CD4-positive, alpha-beta T cell treated with Interleukin-1 beta for 1 hour (primary cell): ENCODE measurements at places on chromosomes 2 and 18.

- DNase-seq = peak; percentile 71
Observed at GRCh38 chr2:24920098-24920808, at the start of gene ADCY3. TSS of gene ADCY3 (minus strand) at chr2:24920237. CDS start at chr2:24918987, 1,250 bp downstream.

DNA sequence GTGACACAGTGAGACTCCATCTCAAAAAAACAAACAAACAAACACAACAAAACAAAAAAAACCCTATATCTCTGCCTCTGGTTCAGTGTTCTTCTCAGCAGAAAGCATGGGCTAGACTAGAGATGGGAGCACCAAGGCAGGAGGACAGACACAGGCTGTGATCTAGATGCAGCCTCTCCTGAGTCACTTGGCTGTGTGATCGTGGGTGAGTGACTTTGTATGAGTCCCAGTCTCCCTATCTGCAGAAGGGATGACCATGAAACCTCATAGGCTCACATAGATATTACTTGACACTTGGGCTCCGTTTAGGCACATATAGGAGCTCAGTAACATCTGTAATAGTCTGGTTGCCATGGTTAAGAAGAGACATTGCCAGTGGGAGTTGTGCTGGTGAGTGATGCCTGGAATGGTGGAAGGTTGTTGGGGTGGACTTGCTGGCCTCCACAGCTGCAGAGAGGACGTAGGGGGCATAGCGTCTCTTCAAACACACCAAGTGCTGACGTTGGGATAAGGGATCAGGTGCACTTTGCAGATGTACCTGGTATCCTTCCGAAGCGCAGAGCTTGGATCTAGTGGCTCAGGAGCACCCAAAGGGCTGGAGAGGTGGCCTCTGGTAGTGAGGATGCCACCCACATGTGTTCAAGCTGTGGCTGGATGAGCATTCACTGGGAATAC is 318.9 kb upstream of the HS6ST1 start:
- DNase-seq = no peak

GRCh38 chr18:80250740-80251364 is 3.5 kb upstream of the PARD6G start:
- no peak for DNase-seq

DNA sequence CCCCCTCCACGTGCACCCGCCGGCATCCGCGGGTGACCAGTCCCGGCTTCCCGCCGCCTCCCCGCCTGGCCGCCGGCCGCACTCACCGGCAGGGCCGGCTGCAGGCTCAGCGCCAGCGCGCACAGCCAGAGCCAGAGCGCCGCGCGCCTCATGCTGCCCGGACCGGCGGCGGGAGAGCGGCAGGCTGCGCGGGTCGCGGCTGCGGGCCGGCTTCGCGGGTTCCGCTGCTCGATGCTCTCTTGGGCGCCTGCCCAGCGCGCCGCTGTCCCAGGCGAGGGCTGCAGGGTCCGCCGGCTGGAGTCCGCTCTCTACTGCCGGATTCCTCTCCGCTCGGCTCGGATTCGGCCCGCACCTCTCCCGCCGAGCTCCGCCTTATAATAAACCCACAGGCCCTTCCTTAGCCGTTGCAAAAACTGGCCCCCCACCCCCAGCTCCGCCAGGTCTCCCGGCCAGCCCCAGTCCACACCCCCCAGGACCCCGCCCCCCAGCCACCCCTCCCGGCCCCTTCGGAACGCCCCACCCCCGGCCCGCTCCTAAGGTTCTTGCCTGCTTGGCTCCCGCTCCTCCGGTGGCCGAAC is at the start of gene SDC1:
SDC1 (minus strand) TSS at position 415 of the 578 bp plus-strand sequence; CDS start at position 152, 263 bp downstream.
- no peak for DNase-seq

DNA sequence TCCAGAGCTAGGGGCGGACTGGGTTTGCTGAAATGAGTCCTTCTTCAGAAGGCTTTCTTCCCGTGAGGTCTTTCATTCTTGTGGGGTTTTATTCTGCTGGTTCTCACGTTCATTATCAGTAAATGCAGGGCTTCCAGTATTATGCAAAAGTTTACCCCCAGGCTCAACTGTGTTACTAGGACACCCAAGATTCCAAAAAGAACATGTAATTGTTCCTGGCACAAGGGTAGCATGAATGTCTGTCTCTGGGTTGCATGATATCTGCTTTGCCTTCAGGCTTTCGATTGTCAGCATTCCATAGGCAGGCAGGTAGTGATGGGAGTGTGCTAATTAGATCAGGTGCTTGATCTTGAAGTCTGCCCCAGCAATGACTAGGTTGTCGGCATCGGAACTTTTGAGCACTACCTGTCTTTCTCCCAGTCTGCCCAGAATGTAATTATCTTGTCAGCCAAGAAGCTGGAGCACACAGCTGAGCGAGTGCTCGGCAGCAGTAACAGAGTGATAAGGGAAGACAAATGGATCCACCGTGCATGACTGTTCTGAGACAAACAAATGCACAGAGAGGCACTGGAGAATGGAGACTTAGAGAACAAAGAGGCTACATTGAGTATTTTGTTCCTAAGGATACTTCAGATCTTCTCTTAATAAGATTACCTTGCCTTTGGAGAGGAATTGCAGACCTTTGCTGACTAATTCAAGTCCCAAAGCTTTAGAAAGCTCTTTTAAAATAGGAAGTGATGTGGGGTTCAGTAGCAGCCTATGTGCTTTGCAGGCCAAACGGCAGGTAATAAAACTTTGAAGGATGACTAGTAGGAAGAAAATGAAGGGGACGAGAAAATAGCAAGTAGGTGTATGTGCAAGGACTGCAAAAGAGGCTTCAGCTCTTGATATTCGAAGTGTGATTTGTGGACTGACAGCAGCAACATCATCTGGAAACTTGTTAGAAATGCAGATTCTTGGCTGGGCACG is 41.9 kb downstream of the ITGB6 start:
- DNase-seq = no peak

DNA sequence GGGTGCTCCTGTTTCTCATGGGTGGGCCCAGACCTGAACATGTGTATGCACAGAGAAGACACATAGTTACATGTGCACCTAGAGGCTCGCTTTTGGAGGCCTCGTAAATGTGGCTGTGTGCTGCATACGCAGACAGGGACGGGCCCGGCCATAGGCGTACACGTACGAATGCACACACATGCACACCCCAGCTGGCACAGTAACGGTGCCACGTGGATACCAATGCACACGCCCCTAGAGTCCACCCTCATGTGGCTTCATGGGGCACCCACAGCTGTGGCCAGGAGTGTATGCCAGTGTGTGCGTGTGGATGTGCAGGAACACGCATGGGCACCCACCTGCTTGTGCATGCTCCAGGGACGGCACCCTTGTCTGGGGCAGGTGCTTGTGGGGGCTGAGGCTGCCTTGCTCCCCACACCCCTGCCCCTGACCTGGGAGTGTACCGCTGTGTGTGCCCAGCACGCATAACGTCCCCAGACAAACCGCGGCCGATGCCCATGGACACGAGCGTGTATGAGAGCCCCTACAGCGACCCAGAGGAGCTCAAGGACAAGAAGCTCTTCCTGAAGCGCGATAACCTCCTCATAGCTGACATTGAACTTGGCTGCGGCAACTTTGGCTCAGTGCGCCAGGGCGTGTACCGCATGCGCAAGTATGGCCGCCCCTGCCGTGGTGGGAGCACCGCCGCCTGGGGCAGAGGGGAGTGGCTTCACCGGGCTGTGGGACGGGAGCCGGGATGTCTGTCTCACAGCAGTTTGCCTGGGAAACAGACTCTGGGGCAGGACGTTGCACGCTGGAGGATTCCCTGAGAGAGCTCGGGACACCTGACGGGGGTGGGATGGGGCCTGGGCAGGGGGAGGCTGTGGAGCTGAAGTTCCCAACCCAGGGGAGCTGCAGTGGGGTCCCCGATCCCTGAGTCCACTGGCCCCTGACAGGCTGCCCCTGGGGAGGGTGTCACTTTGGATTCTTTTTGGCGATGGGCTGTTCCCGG is 21.0 kb downstream of the ZAP70 start:
- DNase-seq = no peak

DNA sequence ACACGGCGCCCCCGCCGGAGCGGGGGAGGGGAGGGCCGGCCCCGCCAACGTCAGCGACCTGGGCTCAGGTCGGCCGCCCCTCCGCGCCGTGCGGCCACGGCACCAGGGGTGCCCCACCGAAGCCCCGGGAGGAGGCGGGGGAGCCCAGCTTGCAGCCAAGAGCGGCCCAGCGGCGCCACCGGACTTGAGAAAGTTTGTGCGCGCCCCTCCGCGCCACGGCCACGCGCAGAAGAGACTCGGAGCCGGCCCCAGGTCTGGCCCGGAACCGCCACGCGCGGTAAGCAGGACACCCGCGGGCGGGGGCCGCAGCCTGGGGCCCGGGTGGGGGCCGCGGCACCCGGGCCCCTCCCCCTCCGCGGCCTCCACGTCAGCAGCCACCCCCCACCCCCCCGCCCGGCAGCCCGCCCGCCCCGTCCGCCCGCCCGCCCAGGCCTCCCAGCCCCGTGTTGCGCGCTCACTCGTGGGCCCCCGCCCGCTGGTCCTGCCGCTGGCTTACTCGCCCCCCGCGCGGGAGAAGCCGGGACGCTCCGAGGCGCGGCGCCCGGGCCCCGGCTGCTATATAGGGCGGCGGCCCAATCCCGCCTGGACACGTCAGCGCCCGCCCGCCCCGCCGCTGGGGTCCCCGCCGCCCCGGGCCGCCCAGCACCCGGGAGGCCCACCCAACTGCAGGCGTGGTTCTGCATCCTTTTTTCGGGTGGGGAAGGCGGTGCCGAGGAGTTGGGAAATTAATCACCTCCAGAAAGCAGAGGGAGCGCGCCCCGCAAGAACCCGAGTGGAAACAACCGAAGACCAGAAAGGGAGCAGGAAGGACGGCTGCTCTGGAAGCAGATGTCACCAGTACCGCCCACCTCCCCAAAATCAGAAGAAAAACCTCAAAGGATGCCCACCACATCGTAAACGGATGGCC is 42.9 kb downstream of the HDLBP start:
- DNase-seq = peak; percentile 56

GRCh38 chr2:159720676-159721075 is 8.4 kb downstream of the MARCHF7 start:
- DNase-seq = no peak

GRCh38 chr18:9915291-9916076 is 1.7 kb downstream of the VAPA start:
- no peak for DNase-seq

- no peak for DNase-seq
Observed at GRCh38 chr2:50753234-50753633, 278.7 kb downstream of the NRXN1 start.

GRCh38 chr2:173286153-173286809 is 68.4 kb upstream of the CDCA7 start:
- no peak for DNase-seq

GRCh38 chr2:230758566-230759480 is 46.2 kb downstream of the CAB39 start:
- DNase-seq = no peak

GRCh38 chr2:59779571-59779970 is 773.9 kb downstream of the BCL11A start:
- DNase-seq = no peak

DNA sequence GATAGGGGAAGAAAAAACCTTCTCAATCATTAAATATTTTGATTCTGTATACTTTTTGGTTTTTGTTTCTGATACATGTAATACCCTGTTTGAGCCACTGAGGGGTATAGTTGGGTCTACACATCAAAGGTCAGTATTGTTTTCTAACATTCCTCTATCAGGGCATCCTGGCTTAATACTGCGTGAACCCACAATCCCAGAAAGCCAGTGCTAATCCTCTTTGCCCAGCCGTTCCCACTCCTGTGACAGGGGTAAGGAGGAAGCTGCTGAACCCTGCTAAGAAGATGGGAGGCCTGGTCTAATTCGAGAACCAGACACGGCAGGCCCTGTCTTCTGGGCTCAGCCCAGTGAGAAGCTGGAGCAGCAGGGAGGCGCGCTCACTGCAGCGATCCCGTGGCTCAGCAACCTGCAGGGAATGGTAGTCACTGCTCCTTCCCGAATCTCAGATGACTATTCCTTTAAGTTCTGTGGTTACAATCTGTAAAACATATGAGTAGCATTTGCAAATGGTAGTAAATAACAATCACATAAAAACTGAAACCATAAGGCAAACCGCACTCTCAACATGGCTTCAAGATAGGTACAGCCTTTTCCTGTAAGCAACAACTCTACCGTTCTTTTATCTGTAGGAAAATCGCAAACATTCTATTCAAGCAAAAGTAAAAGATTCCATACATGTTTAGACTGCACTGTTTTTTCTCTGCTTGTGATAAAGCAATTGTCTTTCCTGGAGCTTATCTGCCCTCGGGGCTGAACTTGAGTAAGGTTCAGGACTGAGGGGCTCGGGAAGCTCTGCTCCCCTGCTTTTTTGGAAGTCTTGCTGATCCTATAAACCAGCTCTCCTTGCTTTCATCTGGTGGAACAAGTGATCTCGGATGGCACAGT is 87.0 kb downstream of the EPB41L3 start:
- DNase-seq = peak; percentile 12

GRCh38 chr2:104432401-104432800 is 421.5 kb upstream of the POU3F3 start:
- DNase-seq = no peak

- DNase-seq = no peak
Observed at GRCh38 chr2:20254731-20255130, 29.8 kb upstream of the SDC1 start.
